ENCODE measurements at places on chromosomes 16 and 17.

GRCh38 chr17:42761638-42762037 is 611 bp downstream of the RAMP2 start:
- no peak for DNase-seq

DNA sequence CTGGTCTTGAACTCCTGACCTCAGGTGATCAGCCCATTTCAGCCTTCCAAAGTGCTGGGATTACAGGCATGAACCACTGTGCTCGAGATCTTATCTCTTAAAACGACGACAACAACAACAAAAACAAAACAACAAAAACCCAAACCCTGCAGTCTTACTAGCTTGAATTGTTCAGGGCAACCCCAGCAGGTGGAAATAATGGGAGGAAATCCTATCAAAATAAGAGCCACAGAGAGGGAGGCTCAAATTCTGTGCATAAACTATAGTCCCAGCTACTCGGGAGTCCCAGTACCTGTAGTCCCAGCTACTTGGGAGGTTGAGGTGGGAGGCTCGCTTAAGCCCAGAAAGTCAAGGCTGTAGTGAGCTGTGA is 16.5 kb upstream of the ATP6V0A1 start:
- DNase-seq: no peak

GRCh38 chr16:8326232-8326631 is 264.1 kb downstream of the TMEM114 start:
- DNase-seq: no peak

- no peak for DNase-seq
These were observed 5.3 kb downstream of the PLD6 start for GRCh38 chr17:17200831-17201230.

GRCh38 chr17:56822725-56823124 is 11.0 kb downstream of the C17orf67 start:
- DNase-seq: no peak

Data from SW 1271 (cell line).